ENCODE measurements at places on chromosomes 5 and 9. TPM values are rescaled to one million over a fixed set of nuclear protein-coding genes. Genes with fewer than 3 reads are reported as not detected.

The CCIN gene
- not detected for total RNA-seq

DNA sequence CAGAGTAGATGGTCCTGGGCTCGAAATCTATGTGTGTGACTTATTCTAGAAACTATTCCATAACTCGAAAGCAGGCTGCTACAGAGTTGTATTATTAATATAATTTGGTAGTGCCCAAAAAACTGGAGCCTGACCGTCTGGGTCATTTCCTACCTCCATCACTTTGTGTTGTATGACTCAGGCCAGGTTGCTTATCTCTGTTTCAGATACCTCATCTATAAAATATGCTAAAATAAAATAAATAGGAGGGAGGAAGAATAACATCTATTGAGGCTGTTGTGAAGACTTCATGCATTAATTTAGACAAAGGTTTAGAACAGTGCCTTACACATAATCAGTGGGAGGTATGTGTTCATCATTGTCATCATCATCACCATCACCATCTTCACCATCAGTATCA lies 57.7 kb downstream of the PDE4D start:
- DNase-seq: no peak

GRCh38 chr5:146283344-146283761 lies 55.3 kb upstream of the POU4F3 start:
- DNase-seq: no peak

DNA sequence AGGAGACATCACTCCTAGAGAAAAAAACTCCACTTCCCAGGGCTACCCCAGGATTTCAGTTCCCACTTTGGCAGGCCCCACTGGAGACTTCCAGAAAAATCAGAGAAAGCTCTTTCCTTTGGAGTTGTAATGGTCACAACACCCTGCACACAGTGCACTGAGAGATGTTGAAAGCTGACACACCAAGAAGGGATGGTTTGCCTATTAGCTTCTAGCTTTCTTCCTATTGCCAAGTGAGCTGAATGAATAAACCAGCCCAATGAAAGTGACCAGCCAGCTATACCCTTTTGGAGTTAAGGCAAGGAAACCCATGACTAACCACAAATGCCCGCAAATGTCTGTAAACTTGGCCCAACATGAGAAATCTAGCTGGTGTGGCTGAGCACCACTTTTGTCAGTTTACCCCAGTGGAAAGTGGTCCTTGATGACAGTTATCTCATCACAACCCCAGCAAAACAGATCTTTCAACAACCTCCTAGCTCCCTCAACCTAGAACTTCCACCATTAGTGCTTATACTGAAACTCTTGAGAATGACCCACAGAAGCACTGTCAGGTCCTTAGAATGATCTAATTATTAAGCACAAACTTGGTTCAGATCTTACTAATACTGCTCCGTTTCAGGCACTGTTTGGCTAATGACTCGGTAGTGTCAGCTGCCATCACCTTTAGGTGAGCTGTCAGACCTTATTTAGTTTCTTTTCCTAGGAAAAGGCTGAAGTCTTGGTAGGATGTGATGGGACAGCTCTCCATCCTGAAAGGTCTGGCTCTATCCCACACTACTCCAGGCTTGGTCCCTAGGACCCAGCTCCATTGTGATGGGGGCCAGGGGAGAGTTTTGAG lies 11.2 kb downstream of the IRF1 start:
- DNase-seq: no peak

DNA sequence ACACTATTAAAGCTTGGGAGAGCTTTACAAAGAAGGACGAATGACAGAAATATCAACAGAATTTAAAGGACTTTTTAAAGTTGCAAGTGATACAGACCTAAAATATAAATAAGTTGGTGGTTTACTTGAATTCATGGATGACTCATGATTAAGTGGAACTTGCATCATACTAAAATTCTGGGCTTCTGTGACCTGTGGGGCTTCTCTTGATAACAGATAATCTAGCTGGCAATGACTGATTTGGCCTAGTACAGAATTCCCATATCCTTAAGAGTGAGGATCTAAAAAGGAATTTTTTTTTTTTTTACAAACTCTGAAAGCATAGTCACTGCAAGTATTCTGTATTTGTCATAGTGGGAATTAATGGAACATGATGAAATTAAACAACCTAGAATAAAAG lies 543.7 kb upstream of the SGCD start:
- no peak for DNase-seq
